Glomerular endothelial cell (primary cell): ENCODE measurements at places on chromosomes 3 and 15.

- DNase-seq, result no peak
These were observed 654 bp downstream of the RUBCN start for GRCh38 chr3:197736010-197736490.

- no peak for DNase-seq
These were observed 44.3 kb upstream of the APEH start for GRCh38 chr3:49629866-49630265.

DNA sequence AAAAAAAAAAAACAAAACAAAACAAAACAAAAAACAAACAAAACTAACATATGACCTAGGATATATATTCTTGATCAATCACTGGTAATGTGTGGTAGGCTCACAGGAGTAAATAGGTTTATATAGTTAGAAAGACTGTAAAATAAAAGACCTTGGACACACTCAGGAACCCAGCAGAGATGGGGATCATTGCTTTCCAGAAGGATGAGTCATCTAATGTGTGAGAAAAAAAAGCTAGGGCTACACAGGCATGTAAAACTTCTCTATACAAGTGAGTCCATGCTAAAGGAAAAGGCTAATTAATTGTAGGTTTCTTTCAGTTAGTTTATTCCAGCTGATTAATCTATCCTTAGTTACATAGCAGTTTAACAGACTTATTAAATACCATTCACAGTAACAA lies 710.3 kb upstream of the ARPP21 start:
- no peak for DNase-seq

DNA sequence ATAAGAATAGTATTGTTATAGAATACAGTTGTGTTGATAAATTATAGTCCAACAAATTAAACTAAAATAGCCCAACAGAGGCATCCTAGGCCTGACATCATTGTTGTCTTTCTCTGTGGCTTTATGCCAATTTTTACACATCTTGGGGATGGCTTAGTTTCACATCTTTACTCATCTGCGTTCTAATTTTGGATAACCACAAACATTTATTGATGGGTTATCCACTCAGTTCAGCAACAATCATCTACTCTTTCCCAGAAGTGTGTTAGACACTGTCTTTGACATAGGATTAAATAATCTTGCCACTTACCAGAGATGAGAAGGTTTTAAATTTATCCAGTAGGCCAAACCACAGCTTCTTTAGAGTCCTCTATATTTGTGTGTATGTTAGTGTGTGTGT lies 120.8 kb upstream of the PHLDB2 start:
- no peak for DNase-seq

DNA sequence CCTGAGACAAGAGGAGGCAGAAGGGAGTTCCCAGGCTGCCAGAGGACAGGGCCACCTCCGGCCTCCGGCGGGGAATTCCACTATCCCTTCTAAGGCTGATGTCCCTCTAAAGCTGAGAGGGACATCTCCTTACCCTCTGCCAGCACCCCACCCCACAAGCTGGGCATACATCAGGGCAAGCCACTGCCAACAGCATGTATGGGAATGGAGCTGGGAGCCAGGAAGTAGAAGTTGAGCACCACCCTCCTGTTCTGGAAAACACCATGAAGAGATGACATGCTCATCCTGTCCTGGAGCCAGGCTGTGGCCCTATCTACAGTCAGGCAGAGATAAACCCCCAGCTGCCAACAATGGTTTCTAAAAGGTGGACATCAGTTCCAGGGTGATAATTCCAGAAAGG lies 7.1 kb downstream of the PLCD1 start:
- DNase-seq, result no peak

DNA sequence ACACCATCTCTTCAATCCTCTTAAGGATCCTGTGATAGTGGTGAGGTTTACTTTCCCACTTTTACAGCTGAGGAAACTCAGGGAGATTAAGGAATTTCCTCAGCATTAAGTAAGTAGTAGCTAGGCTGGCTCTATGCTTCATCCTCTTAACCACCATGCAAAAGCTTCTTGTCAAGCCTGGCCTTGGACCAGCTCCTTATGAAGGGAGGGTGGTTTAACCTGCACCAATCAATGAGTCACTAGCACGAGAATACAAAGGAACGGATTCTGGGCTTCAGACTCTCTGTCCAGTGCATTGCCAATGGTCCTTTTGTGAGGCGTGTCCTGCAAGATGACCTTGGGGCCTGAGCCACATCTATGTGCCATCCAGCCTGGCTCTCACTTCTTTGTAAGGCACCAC lies 202.0 kb upstream of the CFAP20DC start:
- no peak for DNase-seq

GRCh38 chr15:92839696-92840095 lies 60.4 kb upstream of the CHD2 start:
- no peak for DNase-seq

DNA sequence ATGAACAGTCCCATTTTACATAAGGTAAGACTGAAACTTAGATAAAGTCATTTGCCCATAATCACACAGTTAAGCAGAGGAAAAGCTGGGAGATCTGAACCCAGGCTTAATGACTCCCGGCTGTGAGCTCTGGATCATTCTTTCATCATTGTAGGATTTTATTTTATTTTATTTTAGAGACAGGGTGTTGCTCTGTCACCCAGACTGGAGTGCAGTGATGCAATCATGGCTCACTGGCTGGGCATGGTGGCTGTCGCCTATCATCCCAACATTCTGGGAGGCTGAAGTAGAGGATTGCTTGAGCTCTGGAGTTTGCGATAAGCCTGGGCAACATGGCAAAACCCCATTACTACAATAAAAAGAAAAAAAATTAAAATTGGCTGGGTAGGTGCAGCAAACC lies 31.2 kb upstream of the RAF1 start:
- no peak for DNase-seq
